ENCODE measurements at places on chromosomes 12 and 14.

GRCh38 chr14:24861083-24861630 lies 188.8 kb downstream of the STXBP6 start:
- no peak for DNase-seq

- DNase-seq = no peak
Measured at GRCh38 chr14:89000007-89000942, 175.8 kb downstream of the TTC8 start.

DNA sequence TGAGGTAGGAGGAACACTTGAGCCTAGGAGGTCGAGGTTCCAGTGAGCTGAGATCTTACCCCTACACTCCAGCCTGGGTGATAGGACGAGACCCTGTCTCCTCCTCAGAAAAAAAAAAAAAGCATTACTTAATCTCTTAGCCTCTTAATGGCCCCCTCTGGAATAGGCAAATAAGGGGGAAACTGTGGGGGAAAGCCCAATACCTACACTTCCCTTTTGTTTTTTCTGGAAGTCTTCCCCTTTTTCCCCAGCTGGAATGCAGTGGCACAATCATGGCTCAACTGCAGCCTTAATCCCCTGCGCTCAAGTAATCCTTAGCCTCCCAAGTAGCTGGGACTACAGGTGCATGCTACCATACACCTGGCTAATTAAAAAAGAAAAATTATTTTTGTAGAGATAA lies 32.2 kb downstream of the RCOR1 start:
- no peak for DNase-seq

- no peak for DNase-seq
Measured at GRCh38 chr14:22168092-22168955, 420.7 kb downstream of the DAD1 start.

GRCh38 chr12:87815771-87816585 lies 213.2 kb downstream of the C12orf50 start:
- no peak for DNase-seq

Data from pons (tissue), 1 donor.